ENCODE measurements at places on chromosomes 3 and 15.

GRCh38 chr3:64152086-64152485 lies 73.2 kb downstream of the PRICKLE2 start:
- no peaks in the 10 kb centered on the region for H3K27me3 ChIP-seq
- H3K27ac ChIP-seq, result peak overlapping the region; percentile 80
- peaks cover 11% of the 10 kb centered on the region for H3K4me1 ChIP-seq
- no peak for DNase-seq
- peaks cover 17% of the 10 kb centered on the region for H3K36me3 ChIP-seq
- H3K4me3 ChIP-seq, result no peak overlapping the region

GRCh38 chr15:87748483-87748882 lies 508.1 kb downstream of the NTRK3 start:
- H3K27me3 ChIP-seq, result no peaks in the 10 kb centered on the region
- H3K4me1 ChIP-seq, result peaks cover 9% of the 10 kb centered on the region
- no peaks in the 10 kb centered on the region for H3K36me3 ChIP-seq
- no peak overlapping the region for H3K4me3 ChIP-seq
- no peak overlapping the region for H3K27ac ChIP-seq
- no peak for DNase-seq

DNA sequence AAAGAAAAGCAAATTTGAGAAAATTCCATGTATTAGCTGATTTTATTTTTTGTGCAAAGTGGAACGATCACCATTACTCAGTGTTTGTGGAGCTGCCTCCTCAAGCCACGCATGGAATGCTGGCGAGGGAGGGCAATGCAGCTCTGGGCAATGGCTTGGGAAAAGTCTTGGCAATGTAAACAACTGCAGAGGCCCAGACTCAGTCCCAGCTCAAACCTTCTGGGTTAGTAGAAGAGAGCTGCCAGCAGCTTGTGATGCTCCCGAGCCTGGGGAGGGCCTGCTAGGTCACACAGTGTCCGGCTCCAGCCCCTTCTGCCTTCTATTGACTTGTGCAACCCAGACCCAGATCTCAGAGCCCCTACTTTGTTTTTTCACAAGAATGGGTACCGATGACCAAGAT lies 4.3 kb downstream of the EPHB1 start:
- H3K27me3 ChIP-seq, result peaks cover 35% of the 10 kb centered on the region
- no peaks in the 10 kb centered on the region for H3K36me3 ChIP-seq
- no peak overlapping the region for H3K27ac ChIP-seq
- H3K4me3 ChIP-seq, result no peak overlapping the region
- no peak for DNase-seq

DNA sequence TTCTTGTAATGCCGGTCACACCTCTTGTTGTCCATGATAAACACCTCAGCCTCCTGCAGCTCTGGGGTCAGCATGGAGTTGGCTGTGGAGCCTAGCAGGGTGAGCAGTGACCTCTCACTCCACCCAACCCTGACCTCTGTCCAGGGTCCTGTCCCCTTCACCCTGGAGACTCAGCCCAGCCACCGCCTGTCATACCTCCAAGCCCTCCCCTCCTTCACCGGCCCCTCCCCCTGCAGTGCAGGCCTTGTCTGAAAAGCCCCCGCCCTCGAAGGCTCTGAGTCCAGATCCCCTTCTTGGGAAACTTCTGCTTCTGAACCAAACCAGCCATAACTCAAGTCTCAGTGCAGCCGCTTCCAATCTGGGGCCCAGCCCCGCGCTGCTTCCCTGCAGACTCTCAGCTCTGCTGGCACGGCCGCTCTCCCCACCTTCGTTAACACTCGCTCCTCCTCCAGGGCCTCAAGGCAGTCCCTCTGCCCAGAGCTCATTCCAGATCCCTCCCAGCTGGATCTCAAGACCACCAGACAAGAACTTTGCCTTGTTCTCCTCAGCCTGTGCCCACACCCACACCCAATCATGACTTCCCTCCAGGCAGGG lies 25.4 kb upstream of the PRSS50 start:
- H3K27ac ChIP-seq, result no peak overlapping the region
- no peaks in the 10 kb centered on the region for H3K27me3 ChIP-seq
- no peaks in the 10 kb centered on the region for H3K4me1 ChIP-seq

GRCh38 chr15:68969298-68969697 lies 39.0 kb downstream of the SPESP1 start:
- H3K36me3 ChIP-seq, result no peaks in the 10 kb centered on the region
- H3K27ac ChIP-seq, result no peak overlapping the region
- no peak for DNase-seq
- no peaks in the 10 kb centered on the region for H3K4me1 ChIP-seq
- H3K4me3 ChIP-seq, result no peak overlapping the region
- peaks cover 11% of the 10 kb centered on the region for H3K27me3 ChIP-seq

GRCh38 chr15:40355976-40356585 lies 1.9 kb upstream of the DISP2 start:
- peaks cover 18% of the 10 kb centered on the region for H3K4me1 ChIP-seq
- H3K36me3 ChIP-seq, result no peaks in the 10 kb centered on the region
- no peak overlapping the region for H3K4me3 ChIP-seq
- no peaks in the 10 kb centered on the region for H3K27me3 ChIP-seq

- H3K27ac ChIP-seq, result peak overlapping the region; percentile 26
- no peak for DNase-seq
- peaks cover 34% of the 10 kb centered on the region for H3K4me1 ChIP-seq
Measured at GRCh38 chr3:71101014-71101413, 482.5 kb downstream of the FOXP1 start.

DNA sequence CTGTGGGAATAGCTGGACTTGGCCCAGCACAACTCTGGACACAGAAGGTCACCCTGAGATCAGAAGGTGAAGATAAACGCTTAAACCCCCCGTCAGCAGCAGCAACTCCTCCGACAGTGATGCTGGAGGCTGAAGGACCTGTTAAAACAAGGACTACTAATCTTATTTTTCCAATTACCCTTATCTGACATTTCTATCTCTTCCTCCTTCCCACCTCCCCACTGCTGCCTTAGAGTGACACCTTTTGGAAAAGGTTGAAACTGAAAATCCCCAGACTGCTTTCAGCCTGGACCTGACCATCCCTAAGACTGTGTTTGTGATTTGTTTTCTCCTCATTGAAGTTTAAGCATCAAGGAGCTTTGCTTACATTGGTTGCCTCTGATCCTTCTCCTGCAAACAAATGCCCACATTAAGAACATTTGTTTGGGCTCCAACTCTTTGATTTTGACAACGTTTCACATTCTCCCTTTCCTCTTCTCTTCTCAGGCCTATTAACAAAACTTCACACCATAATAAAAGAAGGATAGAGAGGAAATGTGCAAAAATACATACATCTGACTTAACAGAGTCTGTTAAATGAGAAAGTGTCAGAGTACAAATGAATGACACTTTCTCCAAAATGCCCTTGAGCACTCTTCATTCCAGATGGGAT lies 410.6 kb upstream of the WNT5A start:
- H3K4me3 ChIP-seq, result no peak overlapping the region
- no peak for DNase-seq
- no peaks in the 10 kb centered on the region for H3K27me3 ChIP-seq
- H3K36me3 ChIP-seq, result no peaks in the 10 kb centered on the region
- no peak overlapping the region for H3K27ac ChIP-seq
- H3K4me1 ChIP-seq, result peaks cover 3% of the 10 kb centered on the region

DNA sequence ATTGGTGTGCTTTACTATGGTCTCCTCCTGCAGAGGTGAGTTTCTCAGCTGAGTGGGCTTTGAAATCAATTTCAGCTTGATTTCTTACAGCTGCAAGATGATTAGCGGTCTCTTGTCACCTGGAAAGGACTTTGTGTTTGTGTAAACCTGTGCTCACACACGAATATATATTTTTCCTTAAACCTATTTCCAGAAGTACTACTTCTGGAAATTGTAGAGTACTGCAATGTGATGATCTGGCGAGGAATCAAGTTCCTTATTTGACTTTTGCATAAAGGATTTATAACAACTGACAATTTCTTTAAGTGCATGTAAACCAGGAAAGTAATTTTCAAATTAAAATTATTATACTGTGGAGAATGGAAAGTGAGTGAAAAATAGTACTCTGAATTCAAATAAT lies 2.1 kb downstream of the MCTP2 start:
- no peaks in the 10 kb centered on the region for H3K27me3 ChIP-seq
- peaks cover 23% of the 10 kb centered on the region for H3K4me1 ChIP-seq
- no peaks in the 10 kb centered on the region for H3K36me3 ChIP-seq
- no peak for DNase-seq
- H3K27ac ChIP-seq, result no peak overlapping the region

DNA sequence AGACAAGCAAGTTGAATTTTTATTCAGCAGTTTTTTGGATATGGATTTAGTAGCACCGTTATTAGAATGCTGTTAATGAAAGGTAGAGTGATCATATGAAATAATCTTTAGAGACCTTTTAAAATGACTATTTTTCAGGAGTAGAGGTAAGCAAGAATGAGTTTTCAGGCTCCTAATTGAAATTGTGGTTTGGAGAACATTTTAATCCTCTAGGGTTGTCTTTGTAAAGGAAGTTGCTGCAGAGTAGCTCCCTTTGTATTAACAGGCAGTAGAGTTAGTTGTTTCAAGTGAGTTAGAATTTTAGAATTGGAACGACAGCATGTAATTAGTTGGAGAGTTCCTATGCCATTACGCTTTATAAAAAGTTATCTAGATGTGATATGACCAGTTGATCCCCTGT lies 27.2 kb upstream of the EDEM1 start:
- no peaks in the 10 kb centered on the region for H3K36me3 ChIP-seq
- no peak overlapping the region for H3K27ac ChIP-seq
- no peaks in the 10 kb centered on the region for H3K27me3 ChIP-seq

DNA sequence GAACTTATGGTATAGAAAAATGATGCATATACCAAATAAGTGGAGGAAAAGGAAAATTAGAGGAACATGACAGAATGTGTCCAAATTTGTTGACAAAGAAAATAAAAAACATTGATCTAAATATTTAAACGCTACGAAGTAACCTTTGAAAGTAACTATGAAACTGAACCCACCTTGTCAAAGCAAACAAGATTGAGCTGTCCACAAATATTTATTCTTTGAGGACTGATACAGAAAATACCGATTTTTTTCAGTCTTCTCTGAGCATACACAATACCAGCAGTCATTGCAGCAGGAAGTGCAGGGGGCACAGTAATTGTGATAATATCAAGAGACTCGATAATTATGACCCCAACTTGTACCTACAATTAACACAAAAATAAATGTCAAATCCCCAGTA lies 40.0 kb downstream of the ATP13A3 start:
- DNase-seq, result no peak
- no peaks in the 10 kb centered on the region for H3K27me3 ChIP-seq
- H3K36me3 ChIP-seq, result peaks cover 81% of the 10 kb centered on the region
- no peak overlapping the region for H3K4me3 ChIP-seq
- H3K4me1 ChIP-seq, result no peaks in the 10 kb centered on the region
- no peak overlapping the region for H3K27ac ChIP-seq

GRCh38 chr3:115040673-115041286 lies 106.3 kb downstream of the ZBTB20 start:
- H3K4me3 ChIP-seq, result no peak overlapping the region
- no peak for DNase-seq
- no peak overlapping the region for H3K27ac ChIP-seq
- H3K36me3 ChIP-seq, result no peaks in the 10 kb centered on the region
- H3K4me1 ChIP-seq, result no peaks in the 10 kb centered on the region

- H3K36me3 ChIP-seq, result no peaks in the 10 kb centered on the region
- H3K27ac ChIP-seq, result no peak overlapping the region
- H3K4me1 ChIP-seq, result no peaks in the 10 kb centered on the region
- no peak for DNase-seq
Measured at GRCh38 chr3:29274667-29275066, 6.2 kb upstream of the RBMS3 start.

DNA sequence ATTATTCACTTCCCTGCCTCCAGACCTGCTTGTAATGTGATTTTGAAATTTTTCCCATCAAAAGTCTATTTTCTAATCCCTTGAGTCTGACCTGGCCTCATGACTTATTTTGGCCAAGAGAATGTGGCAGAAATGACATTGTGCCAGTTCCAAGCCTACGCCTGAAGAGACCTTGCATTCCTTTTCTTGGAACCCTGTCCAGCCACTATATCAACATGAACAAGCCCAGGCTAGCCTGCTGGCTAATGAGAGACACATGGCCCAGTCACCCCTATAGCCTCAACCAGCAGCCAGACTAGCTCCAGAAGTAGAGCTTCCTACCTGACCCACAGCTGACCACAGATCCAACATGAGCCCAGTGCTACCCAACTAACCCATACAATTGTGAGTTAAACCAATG lies 121.1 kb upstream of the ACP3 start:
- H3K4me3 ChIP-seq, result no peak overlapping the region
- no peaks in the 10 kb centered on the region for H3K27me3 ChIP-seq

DNA sequence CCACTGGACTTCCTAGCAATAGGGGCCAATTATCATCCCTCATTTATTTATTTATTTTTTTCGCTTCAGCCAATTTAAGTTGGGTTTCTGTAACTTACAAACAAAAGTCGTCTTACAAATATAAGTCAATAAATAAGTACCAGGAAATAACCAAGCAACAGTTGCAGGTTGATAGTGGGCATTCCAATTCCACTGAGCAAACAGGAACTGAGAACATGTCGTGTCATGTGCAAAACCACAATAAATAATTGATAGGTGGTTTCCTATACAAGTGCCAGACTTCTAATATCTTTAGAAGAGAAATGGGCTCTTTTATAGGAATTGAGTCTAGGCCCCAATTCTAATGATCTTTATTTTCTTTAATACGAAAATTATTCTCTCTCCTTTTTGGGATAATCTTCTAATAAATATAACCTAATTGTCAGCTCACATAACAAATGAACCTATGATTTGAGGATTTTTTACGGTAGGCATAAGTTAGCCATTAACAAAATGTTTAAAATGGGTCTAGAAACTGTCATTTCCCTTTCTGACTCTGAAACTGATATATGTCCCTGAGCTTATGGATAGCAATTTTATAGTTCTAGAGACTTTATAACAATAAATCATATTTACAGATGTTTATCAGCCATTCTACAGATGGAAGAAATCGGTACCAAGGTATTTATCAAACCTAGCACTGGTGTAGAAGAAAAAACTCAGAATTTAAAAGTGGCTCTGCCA lies 571.8 kb downstream of the FOXP1 start:
- no peaks in the 10 kb centered on the region for H3K27me3 ChIP-seq
- H3K27ac ChIP-seq, result no peak overlapping the region
- peaks cover 21% of the 10 kb centered on the region for H3K4me1 ChIP-seq

GRCh38 chr3:145395421-145395820 lies 765.6 kb downstream of the PLOD2 start:
- no peaks in the 10 kb centered on the region for H3K36me3 ChIP-seq
- no peak overlapping the region for H3K27ac ChIP-seq
- H3K4me3 ChIP-seq, result no peak overlapping the region
- no peak for DNase-seq
- no peaks in the 10 kb centered on the region for H3K27me3 ChIP-seq

DNA sequence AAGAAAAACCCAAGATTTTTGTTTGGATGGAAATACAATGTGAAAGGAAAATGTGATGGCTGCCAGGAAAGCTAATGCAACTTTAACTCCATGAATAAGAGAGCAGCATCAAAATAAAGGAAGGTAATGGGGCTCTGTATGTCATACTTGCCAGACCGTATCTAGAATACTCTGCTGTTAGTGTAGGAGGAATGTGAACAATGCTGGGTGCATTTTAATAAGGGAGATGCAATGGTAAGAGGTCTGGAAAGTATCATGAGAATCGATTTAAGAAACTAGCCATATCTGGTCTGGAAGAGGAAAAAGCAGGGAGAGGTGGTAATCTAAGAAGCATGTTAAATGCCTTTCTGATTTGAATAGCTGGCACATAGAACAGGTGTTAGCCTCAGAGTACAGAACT lies 239.6 kb downstream of the GBE1 start:
- no peaks in the 10 kb centered on the region for H3K36me3 ChIP-seq
- H3K4me3 ChIP-seq, result no peak overlapping the region
- H3K27me3 ChIP-seq, result no peaks in the 10 kb centered on the region
- H3K4me1 ChIP-seq, result no peaks in the 10 kb centered on the region

Data from upper lobe of right lung (tissue), 1 donor.